ENCODE measurements at places on chromosomes 5 and 9.

- DNase-seq, result no peak
Measured at GRCh38 chr9:73667749-73668148, 516.1 kb downstream of the ANXA1 start.

DNA sequence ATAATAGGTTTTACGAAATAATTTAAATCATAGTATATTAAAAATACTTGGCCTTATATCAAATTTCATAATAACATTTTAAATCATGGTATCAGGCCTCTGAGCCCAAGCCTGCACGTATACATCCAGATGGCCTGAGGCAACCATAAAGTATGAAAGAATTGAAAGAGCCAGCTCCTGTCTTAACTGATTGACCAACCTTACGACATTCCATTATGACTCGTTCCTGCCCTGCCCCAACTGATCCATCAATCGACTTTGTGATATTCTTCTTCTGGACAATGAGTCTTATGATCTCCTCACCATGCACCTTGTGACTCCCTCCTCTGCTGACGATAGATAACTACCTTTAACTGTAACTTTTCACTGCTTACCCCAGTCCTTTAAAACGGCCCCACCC, 545.0 kb downstream of the MTRR start:
- no peak for DNase-seq

DNA sequence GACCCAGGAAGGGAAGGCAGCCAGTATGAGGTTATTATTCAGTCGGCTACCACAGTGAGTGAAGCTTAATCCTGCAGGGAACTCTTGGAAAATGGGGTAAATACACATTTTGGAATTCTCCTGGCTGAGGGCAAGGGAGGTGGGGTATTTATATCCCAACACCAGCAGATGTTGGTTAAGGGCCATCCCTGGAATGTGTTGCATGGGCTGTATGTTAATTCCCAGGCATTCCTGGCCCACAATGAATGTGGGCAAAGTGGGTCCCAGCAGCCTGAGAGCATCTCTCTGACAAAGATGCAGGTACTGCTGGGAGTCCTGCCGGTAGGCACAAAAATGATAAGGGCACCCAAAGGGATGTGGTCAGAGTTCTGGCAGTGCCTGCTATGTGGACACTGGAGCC, 2.9 kb upstream of the GPRIN1 start:
- no peak for DNase-seq

- DNase-seq, result peak; percentile 21
Measured at GRCh38 chr5:42992088-42992879, 47.8 kb downstream of the ANXA2R start.

Measured in putamen (tissue), 1 donor.